Nucleus accumbens (tissue), 56 donors: ENCODE measurements at places on chromosomes 4 and X.

DNA sequence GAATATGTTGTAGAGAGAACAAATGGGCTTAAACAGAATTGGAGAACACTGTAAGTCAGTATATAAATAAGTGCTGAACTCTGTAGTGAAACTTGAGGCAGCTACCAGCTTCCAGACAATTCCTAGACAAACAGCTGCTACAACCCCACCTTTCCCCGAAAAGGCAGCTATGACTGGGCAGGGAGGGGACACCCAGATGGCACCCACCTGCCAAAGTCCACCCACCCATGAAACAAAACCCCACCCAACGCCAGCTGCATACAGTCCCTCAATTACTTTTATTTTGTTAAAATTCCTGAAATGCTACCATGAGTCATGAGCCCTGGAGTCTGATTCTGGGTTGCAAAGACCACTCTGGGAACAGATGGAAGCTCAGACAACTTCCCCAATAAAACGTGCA, 24.4 kb downstream of the RELL1 start:
- DNase-seq: no peak

DNA sequence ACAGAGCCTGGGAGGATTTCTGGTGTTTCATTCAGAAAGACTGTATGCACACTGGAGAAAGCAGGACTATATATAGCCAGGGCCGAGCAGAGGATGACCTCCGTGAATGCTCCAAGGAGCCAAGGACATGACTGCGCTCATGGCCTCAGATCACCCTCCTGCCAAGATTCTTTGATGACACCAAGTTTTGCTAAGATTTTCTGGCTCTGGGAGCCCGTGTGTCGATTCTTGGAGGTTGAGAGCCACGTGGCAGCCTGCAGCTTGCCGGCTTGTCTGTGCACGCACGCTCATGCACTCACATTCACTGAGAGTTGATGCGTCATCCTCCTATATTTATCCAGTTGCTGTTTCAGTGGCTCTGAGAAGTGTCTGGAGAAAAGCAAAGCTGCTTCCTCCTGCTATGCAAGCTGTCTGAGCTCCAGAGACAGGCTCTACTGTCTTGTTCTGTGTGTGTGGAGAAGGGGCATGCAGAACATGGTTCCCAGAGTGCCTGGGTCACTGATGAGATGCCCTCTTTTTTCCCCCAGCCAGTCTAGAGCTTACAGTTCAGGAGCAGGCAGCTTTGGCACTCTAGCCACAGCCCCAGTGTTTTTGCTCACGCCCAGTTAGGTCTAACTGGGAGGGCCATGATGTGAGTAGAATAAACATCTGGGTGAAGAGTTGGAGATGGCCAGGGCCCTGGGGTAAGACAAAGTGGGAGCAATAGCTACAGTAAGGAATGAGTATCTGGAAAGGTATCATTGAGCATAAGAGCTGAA, 64.9 kb upstream of the SCOC start:
- DNase-seq: no peak

DNA sequence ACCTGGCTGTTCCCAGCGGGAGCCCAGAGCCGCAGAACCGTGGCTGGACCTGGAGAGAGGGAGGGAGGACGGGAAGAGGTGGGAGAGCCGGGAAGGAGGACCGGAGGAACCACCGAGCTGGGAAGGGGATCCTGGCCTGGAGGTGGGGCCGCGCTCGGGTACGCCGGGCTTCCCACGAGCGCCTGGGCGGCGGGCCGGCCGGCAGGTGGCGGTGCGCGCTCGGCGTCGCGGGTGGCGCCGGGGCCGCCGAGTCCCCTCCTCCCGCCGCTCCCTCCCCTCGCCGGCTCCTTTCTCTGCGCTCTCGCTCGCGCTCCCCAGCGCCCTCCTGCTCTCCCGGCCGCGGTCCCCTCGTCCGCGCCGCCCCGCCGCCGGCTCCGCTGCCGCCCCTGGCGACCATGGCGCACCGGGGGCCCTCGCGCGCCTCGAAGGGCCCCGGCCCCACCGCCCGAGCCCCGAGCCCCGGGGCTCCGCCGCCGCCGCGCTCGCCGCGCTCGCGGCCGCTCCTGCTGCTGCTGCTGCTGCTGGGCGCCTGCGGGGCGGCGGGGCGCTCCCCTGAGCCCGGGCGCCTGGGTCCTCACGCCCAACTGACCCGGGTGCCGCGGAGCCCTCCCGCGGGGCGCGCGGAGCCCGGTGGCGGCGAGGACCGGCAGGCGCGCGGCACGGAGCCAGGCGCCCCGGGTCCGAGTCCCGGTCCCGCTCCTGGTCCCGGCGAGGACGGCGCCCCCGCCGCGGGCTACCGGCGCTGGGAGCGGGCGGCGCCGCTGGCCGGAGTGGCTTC, at the start of gene SORCS2:
Gene SORCS2, plus strand, starts transcription at position 287 of the 778 bp plus-strand sequence.
- no peak for DNase-seq

- no peak for DNase-seq
Observed at GRCh38 chr4:11119474-11119873, 309.2 kb downstream of the HS3ST1 start.

DNA sequence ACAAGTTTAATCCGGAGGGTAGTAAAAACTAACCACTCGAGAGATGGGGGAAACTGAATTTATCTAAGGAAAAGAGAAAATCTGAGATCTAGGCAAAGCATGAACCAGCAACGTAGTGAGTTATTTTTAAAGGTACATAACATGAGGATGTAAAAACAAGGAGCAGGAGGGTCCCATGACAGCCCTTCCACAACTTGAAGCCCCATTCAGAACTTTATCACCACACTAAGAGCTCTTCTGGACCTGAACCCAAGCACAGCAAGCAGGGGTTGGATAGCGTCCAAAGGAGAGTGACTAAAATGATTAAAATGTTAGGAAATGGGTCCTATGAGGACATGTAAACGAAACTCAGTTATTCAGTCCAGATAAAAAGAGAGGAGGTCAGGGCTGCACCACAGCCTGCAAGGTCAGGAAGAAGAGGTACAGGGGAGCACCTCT, 16.2 kb downstream of the SH3RF1 start:
- no peak for DNase-seq

- DNase-seq: no peak
Observed at GRCh38 chr4:2295900-2296442, 34.1 kb upstream of the MXD4 start.

GRCh38 chr4:160136021-160136420, 1033.1 kb downstream of the RAPGEF2 start:
- DNase-seq: no peak

DNA sequence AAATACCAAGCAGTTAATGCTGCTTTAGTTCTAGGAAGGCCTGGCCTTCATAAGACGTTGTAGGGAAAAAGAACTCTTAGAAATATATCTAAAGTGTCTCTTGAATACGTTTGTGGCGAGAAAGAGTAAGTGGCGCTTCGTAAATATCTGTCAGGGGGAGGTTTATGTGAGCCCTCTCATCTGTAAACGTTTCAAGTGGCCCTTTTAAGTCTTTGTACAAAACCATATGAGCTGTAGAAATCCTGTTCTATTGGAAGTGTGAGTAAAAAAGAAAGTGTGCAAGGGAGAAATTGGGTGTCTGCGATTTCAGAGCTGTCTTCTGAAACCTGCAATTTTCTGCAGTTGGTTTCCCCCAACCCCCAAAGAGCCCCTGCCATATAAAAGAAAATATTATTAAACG, 8.6 kb upstream of the INTU start:
- no peak for DNase-seq

- DNase-seq: no peak
Observed at GRCh38 chr4:56641494-56642051, 39.5 kb downstream of the HOPX start.

- DNase-seq: no peak
Observed at GRCh38 chr4:181962321-181962720, 280.9 kb upstream of the TENM3 start.

- DNase-seq: no peak
Observed at GRCh38 chrX:44071847-44072551, 98.8 kb upstream of the NDP start.

DNA sequence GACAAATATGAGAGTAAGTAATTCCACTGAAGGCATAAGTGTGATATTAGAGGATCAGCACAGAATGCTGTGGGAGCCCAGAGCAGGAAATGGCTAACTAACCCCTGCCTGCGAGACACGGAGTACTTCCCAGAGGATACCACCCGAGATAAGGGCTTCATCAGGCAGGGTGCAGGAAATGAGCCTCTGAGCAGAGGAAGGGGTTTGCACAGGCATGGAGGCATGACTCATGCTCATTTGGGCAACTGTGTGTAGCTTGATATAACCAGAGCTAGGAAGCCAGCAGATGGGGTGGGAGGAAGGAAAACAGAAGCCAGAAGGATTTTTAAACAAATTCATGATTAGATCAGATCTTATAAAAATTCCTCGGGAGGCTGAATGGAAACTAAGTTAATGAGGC, 70.0 kb upstream of the TSPAN5 start:
- DNase-seq: no peak
